GM04504 (cell line): ENCODE measurements at places on chromosomes 2 and 18.
A peak's percentile ranks its signal among the peaks of the same experiment; 100 is the strongest.

- no peak for DNase-seq
Measured at GRCh38 chr2:190947711-190948251, 66.2 kb downstream of the STAT1 start.

DNA sequence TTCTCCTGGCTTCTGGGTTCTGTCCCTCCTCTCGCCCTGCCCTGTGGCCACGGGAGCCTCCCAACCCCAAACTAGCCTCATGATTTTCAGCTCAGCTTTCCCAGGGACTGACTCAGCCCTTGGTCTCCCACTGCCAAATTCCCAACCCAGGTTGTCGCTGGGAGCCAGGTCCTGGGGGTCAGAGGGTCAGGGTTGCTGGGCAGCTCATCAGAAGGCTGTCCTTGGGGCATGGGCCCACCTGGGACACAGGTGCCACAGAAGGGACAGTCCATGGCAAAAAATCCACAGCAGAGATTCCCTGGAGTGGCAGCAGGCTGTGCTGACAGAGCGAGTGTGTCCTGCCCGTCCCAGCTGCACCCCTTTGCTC is 180.4 kb downstream of the TWIST2 start:
- no peak for DNase-seq

- DNase-seq = no peak
Measured at GRCh38 chr2:63424329-63425078, 163.8 kb downstream of the WDPCP start.

GRCh38 chr2:8694737-8695136 is 12.9 kb downstream of the ID2 start:
- DNase-seq = no peak

GRCh38 chr2:201656102-201656501 is 12.8 kb upstream of the TMEM237 start:
- DNase-seq = no peak

GRCh38 chr2:168336786-168337388 is 89.5 kb upstream of the STK39 start:
- DNase-seq = no peak

DNA sequence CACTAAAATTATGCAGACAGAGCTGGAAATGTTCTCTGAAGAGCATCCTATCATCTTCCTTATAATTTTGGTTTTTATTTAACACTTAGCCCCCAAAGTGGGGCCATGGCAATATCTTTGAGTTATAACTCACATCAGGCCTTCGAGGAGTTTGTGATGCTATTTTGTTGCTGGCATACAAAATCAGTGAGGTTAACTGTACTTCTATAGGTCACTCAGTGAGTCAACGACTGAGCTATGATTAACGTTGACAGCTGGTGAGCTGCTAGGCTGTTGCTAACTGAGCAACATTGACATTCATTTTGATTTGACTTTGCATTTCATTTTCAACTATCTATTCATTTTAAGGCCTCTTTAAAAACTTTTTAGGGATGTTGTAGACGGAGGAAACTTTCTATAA is 50.0 kb downstream of the GPD2 start:
- DNase-seq = no peak

- no peak for DNase-seq
Measured at GRCh38 chr18:44497311-44497710, 183.4 kb upstream of the SETBP1 start.

GRCh38 chr2:20291106-20291564 is 59.5 kb downstream of the PUM2 start:
- peak; percentile 63 for DNase-seq
